ENCODE measurements at places on chromosomes 2 and 18. TPM values are rescaled to one million over a fixed set of nuclear protein-coding genes. Genes with fewer than 3 reads are reported as not detected.

DNA sequence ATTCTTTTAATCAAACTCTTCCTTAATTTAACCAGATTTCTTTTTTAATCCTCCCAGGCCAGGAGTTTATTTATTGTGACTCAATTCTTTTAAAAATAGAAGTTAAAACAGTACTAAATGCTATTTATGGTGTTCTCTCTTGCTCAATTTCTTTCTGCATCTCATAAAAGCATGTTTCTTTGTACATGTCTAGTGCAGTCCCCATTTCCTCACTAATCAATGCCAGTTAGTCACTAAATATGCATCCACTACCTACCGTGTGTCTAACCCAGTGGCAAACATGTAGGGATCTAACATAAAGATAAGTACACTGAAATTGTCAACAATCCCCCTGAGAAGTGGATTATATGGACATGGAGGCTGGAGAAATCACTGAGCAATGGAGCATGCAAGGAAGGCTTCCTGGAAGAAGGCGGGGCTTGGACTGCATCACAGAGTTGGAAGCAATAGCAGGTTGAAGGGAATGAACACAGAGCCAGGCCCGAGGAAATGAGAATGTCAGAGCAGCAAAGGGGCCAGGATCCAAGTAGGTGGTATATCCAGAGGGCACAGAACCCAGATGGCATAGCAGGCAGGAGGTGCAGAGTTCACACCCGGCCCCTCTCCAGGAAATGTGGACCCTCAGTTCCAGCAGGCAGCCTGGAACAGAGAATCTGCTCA lies 105.3 kb upstream of the FOSL2 start:
- no peak for DNase-seq
- H3K36me3 ChIP-seq: no peaks in the 10 kb centered on the region
- H3K4me3 ChIP-seq: no peak overlapping the region
- H3K27ac ChIP-seq: no peak overlapping the region
- H3K27me3 ChIP-seq: no peaks in the 10 kb centered on the region

- H3K27me3 ChIP-seq: no peaks in the 10 kb centered on the region
- H3K27ac ChIP-seq: peak overlapping the region; percentile 32
- no peak overlapping the region for H3K4me3 ChIP-seq
Observed at GRCh38 chr2:85503851-85504777, 34.9 kb upstream of the MAT2A start.

- no peak overlapping the region for H3K4me3 ChIP-seq
- no peak for DNase-seq
- H3K27ac ChIP-seq: no peak overlapping the region
- no peaks in the 10 kb centered on the region for H3K36me3 ChIP-seq
- H3K27me3 ChIP-seq: no peaks in the 10 kb centered on the region
Observed at GRCh38 chr2:191526091-191526490, 151.8 kb upstream of the NABP1 start.

DNA sequence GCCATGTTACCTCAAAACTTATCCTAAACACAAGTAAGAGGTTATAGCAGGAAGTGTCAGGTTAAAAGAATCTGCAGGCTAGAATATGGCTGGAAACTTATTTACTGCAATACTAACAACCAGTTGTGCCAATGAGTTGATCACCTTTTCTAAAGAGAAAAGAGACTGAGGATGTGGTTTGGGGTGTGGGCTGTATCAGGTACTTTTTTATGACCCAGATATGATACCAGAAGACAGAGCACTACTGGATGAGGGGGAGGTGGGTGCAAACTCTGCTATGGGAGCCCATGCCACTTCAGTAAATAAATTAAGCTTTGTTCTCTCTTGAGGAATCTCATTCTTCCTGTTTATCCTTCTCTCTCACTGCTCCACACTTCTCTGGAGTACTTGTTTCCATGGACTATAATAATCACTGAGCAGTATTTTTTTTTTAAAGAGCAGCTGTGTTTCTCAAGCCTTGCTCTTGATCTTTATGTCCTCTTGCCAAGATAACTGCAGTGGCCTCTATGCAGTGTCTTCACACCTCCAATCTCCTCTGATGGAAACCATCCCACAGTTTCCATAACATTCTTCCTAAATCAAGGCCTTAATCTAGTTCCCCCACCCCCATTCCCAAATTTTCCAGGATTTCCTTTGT lies 51.2 kb upstream of the NOSTRIN start:
- H3K4me1 ChIP-seq: peaks cover 17% of the 10 kb centered on the region
- no peak overlapping the region for H3K27ac ChIP-seq
- no peak overlapping the region for H3K4me3 ChIP-seq
- H3K36me3 ChIP-seq: no peaks in the 10 kb centered on the region
- no peaks in the 10 kb centered on the region for H3K27me3 ChIP-seq

DNA sequence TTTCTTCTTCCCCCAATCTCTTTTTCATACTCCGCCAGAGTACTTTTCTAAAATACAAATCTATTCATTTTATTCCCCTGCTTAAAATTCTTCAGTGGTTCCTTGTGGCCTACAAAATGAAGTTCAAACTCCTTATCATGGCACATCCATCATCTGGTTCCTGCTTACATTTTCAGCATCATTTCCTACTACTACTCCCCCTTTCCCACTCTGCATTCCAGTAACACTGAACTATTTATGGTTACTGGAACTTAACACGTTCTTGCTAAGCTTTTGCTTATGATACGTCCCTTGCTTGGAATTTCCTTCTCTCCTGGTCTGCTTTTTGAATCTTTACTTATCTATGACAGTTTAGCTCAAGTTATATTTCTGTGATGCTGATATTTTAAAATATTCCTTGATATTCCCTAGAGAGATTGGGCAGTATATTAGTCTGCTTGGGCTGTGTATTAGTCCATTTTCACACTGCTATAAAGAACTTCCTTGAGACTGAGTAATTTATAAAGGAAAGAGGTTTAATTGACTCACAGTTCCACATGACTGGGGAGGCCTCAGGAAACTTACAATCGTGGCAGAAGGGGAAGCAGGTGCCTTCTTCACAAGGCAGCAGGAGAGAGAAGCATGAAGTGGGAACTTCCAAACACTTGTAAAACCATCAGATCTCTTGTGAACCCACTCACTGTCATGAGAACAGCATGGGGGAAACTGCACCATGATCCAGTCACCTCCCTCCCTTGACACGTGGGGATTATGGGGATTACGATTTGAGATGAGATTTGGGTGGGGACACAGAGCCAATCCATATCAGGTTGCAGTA lies 53.2 kb downstream of the BMPR2 start:
- H3K4me1 ChIP-seq: no peaks in the 10 kb centered on the region
- H3K27ac ChIP-seq: no peak overlapping the region
- no peaks in the 10 kb centered on the region for H3K27me3 ChIP-seq
- no peak overlapping the region for H3K4me3 ChIP-seq

- peak overlapping the region; percentile 82 for H3K4me3 ChIP-seq
- peak; percentile 40 for DNase-seq
- no peaks in the 10 kb centered on the region for H3K27me3 ChIP-seq
- H3K36me3 ChIP-seq: peaks cover 35% of the 10 kb centered on the region
- H3K27ac ChIP-seq: peak overlapping the region; percentile 53
Observed at GRCh38 chr2:27071990-27072830, 756 bp upstream of the OST4 start.

Gene KIF1A
- 1.4 TPM for total RNA-seq

Gene RNF144A
- 8.8 TPM for total RNA-seq

Gene DDX18
- 120 TPM for total RNA-seq

Gene ICOS
- 0.27 TPM for total RNA-seq
